ENCODE measurements at places on chromosomes 16 and 17.

DNA sequence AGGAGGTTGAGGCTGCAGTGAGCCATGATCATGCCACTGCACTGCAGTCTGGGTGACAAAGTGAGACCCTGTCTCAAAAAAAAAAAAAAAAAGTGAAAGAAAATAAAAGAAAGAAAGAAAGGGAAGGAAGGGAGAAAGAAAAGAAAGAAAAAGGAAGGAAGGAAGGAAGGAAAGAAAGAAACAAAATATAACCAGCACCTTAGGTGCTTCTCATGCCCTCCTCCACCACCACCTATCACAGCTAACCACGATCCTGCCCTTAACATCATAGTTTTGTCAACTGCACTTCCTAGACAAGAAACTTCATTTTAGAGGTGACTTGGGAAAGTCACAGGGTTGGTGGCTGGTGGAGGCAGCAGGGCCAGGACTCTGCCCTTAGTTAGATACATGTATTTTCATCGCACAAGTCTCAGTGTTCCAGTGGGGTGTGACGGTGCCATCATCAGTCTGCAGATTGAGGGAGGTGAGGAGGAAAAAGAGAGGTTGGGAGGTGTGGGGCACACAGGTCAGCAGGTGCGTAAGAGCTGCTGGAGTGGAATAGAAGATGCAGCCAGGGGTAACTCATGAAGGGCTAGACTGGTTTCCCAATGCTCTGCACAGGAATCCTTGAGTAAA is 10.0 kb downstream of the SUPT4H1 start:
- DNase-seq: no peak

DNA sequence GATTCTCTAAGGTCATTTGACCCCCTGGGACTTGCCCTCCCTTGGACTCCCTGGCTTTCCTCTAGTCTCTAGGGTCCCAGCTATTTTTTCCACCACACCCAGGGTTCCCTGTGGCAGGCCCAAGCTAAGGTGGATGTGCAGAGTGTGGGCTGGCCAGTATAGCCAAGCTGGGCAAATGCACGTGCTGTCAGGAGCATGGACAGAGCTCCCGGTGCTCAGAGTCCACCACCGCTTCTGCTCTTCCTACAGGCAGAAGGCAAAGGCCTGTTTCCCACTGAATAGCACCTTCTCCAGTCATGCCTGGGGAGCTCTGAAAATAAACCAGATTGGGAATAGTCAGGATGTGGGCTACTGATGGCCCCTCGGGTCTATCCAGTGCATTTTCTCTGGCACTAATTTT is 53.3 kb downstream of the GNAO1 start:
- no peak for DNase-seq

DNA sequence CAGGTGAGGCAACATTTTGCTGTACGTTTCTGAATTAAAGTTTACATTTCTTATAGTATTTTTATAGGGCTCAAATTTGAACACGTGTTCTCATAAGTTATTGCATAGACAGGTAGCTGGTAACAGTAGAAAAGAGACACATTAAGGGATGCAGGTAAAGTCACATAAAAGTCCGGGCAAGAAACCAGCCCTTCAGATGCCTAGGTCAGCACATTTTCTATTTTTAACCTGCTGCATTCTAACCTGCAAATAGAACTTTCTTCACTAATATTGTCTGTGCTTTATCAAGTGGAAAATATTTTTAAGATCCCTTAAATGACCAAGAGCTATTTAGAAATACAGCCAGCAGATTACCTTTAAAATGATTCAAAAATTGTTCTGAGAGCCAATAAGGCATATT is 307.4 kb upstream of the AXIN2 start:
- no peak for DNase-seq

DNA sequence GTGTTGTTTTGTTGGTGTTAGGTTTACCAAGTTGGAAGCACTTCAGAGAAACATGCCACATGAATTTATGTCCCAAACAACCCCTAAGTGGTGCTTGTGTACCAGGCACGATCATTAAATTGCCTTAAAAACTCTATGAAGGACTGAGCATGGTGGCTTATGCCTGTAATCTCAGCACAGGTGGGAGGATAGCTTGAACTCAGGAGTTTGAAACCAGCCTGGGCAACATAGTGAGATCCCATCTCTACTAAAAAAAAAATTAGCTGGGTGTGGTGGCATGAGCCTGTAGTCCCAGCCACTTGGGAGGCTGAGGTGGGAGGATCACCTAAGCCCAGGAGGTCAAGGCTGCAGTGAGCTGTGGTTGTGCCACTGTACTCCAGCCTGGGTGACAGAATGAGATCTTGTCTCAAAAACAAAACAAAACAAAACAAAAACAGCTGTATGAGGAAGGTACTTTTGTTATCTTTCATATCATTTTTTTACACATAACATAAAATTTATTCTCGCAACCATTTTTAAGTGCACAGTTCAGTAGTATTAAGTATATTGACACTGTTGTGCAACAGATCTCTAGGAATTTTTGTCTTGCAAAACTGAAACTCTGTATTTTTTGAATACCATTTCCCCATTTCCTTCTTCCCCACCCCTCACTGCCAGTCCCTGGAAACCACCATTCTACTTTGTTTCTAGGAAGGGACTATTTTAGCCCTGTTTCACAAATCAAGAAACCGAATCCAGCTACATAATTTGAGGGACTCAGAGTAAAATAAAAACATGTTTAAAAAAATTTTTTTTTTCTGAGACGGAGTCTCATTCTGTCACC is 14.3 kb upstream of the RBBP6 start:
- no peak for DNase-seq

DNA sequence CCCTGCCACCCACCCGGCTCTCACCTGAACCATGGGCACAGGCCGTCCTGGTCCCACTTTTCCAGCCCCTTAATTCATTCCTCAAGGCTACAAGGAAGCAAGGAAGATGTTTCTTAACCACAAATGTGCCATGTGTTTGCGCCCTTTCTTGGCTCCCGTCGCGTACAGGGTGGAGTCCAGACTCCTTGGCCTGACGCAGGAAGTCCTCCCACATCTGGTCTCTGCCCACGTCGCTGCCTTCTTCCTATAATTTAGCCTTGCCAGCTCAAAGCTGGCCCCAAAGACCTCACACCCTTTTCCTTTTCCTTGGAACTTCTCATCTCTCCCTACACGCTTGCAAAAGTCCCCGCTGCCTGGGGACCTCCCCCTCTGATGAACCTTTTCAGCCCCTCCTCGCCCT is 38.8 kb upstream of the BHLHA9 start:
- DNase-seq: no peak

DNA sequence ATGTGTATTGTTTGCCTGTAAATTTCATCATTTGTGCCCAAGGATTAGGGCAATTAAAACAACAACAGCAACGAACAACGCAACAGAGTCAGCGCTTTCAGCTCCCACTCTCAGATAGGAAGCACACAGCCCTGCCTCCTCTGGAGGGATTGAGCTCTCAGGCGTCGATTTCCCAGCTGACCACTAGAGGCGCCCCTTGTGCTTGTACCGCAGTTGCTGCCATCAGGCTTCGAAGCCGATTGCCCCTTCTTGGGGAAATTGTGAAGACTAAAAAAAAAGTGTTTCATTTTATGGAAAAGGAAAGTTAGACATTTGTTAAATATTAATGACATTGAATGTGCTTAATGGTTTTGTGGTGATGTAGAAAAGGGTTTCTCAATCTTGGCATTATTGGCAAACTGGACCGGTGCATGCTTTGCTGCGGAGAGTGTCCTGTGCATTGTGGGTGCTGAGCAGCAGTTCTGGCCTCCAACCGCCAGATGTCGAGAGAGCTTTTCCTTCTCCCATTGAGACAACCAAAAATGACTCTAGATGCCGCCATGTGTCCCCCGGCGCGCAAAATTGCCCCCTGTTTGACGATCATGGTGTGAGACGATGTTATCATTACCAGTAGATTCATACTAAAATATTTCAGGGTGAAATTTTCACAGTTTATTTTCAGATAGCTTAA is 650.4 kb upstream of the RBFOX1 start:
- DNase-seq: no peak

GRCh38 chr17:79038545-79039135 is 14.7 kb downstream of the C1QTNF1 start:
- DNase-seq: no peak

DNA sequence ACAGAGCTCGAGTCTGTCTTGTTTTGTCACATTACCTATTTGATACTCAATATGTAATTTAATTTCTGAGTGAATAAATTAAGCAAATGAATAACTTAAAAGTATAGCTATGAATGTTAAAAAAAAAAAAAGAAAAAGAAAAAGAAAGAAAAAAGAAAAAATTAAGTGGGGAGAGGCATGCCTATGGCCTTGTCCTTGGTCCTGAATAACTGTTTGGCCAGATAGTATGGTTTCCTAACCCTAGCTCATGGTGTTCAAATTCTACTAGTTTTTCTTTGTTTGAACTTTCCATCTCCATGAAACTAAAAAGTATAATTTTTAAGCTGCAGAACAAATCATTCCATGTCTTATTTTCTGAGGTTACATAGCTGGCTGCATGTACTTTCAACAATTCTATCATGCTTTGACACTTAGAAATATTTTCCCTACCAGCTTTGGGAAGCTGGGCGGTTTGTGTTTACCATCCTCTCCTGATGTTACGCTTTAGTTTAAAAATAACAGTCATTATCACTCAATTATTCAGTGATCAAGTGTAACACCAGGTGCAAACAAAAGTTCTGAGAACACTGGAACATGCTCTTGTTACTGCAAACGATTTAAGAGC is 31.8 kb downstream of the TOX3 start:
- DNase-seq: no peak

DNA sequence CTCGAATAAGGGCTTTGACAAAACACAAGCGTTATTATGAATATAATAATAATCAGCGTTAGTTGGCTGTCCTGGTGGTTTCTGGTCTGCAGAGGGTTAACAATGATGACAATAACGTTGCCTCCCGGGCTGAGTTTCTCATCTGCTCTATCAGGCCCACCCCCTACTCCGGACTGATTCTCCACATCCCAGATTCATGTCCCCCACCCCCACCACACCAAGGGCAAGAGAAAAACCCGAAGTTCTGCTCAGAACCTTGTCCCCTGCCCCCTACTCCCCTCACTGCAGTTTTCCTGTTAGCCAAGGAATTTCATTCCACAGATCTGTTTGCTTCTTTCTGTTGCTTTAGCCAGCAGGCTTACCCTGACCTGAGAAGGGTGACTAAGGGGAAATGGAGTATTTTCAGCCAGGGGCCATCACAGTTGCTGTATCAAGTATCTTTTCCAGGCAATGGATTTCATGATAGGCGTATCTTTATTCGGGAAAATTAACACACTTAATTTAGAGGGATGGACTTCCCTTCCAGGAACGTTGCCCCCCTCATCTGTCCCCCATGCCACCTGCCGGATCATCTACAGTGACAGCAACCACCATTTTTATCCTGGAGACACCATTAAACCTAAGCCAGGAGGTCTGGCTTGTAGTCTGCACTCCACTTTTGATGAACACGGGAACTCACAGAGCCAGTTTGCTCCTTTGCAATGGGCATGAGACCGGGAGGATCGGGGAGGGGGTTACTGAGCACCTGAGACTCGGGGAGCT is 23.7 kb downstream of the ALOX15 start:
- DNase-seq: no peak

DNA sequence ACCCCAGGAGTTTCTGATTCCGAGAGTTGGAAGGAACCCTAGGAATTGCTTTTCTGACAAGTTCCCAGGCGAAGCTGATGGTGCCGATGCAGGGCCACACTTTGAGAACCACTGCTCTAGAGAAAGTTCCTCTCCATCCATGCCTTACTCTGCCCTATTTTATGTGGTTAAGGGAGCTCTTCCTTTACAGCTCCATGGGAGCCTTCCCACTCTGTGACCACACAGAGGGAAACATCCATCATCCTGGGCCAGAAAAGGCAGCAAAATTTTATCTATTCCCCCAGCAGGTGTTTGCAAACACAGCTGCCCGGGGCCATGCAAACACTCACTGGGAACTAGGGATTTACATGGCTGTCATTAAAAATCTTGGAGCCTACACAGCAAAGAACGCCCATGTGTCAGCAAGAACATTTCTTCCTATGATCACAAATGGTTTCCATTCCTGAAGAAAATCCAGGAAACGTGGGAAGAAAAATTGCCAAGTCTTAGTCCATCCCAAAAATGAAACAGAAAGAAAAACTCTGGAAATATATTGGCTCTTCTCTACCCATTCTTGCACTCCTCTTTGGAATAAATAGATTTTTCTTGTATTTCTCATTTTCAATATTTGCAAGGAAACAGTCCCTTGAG is 252.7 kb downstream of the PMP22 start:
- DNase-seq: no peak

DNA sequence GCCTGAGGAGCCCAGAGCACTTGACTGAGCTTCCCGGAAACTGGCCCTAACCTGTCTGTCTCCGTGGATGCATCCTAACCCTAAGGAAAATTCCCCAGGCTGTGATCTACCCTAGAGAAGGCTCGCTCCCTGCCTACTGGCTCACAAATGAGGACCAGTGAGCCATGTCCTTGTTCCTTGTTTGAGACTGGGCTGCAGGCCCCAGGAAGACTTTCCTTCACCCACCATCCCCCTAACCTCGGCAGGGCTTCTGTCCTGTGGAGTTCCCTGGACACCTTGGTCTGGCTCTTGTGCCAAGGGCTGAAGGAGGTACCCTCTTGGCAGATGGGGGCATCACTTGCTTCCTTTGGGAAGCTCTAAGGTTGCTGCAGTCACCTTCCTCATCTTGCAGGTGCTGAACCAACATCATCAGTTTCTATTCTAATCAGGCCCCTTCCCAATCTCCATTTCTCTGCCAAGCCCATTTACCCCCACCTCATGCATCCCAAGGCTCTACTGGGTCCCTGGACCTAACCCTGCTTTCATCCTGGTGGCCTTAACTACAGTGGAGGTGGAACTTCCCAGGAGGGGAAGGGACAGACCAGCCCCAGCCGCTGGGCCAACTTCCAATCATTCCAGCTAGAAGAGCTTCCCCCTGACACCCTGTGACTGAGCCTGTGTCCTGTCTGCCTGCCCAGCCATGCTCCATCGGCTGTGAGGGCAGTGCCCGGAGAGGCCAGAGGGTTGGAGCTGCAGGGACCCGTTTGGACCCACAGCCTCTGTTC is 12.4 kb downstream of the RNF40 start:
- no peak for DNase-seq

DNA sequence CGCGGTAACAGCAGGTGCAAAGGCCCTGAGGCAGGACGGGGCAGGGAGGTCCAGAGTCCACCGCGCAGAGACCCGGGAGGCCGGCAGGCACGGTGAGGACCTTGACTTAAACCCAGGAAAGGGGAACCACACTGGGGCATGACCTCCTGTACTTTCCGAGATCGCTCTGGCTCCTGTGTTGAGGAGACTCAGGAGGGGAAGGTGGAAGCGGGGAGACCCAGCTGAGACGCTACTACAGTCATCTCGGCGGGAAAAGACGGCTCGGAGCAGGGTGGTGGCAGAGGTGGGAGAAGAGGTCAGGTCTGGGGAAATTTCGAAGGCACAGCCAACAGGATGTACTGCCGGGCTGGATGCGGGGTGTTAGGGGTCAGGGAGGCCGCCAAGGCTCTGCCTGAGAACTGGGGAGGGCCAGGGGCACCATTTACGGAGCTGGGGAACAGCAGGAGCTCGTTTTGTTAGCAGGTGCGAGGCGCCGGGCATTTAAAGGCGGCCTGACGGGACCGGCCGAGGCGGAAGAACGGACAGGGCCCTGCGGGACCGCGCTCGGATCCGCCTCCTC is 22.3 kb downstream of the NPTX1 start:
- no peak for DNase-seq

- DNase-seq: no peak
Observed at GRCh38 chr16:74279266-74279665, 17.3 kb upstream of the PSMD7 start.
